ENCODE measurements at places on chromosomes 11 and 22. TPM values are rescaled to one million over a fixed set of nuclear protein-coding genes. Genes with fewer than 3 reads are reported as not detected.

GRCh38 chr11:70761908-70762337, 363.6 kb downstream of the CTTN start:
- DNase-seq = no peak

The SDF2L1 gene
- polyA plus RNA-seq = 40.0 TPM

GRCh38 chr11:87141322-87141721, 103.6 kb downstream of the TMEM135 start:
- DNase-seq = no peak

DNA sequence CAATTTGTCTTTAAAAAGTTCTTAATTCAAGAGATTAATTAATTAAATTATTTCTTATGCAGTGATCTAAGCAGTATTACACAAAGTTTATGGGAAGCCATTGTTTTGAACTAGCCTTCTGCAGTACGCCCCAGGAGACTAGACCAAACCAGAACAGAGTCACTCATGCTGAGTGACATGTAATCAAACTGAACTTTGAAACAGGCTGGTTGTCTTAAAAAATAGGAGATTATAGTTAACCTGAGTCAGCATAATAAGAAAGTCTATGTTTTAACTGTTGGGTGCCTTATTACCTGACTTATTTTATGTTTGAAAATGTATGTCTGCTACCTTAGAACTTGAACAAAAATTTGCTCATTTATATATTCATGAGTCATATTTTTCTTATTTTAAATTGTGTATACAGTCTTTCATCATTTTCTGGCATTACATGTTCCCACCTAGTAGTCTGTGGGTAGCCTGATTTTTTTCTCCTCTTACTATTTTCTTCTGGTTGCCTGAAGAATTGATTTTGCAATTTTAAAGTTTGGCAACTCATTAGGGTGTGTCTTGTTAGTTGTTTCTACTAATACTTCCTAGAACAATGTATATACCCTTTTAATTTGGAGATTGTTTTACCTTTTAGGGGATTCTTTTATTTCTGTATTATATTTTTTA, 161.4 kb downstream of the AASDHPPT start:
- no peak for DNase-seq

DNA sequence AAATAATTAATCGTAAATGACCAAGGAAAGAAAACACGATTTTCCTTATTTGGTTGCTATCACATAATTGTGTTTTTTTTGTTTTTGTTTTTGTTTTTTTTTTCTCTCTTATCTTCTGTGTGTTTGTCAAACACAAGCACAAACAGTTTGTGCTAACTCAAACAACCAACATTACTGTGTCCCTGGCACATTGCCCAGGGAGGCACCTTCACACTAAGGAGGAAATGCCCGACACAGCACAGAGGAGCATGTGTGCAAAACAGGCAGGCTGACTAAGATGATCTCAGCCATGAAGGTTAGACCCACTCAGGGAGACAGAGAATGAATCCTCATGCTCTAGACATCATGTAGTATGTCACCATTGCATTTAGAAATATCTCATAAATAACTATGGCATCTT, 130.1 kb downstream of the SOX6 start:
- peak; percentile 42 for DNase-seq

All from lung (tissue), 17 donors.